NCI-H2081 treated with DMSO at 0.1 percent for 48 hours (cell line): ENCODE measurements at places on chromosomes 12 and 14.

DNA sequence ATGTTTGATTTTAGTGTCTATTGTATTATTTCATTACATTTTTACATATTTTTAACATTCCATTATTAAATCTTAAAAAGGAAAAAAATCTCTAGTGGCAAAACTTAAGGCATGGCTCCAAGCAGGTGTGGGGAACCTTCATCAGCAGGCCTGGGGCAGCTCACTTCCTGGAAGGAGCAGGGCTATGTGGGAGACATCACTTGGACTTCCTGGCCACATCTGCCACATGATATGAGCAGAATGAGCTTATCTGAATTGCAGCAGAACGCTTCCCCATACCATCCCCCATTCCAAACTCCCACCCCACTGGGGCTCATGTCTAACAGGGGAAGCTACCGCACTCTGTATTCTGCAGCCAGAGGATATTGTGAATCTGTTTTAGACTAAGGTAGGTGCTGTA, 35.0 kb upstream of the KCNA1 start:
- no peak for DNase-seq

DNA sequence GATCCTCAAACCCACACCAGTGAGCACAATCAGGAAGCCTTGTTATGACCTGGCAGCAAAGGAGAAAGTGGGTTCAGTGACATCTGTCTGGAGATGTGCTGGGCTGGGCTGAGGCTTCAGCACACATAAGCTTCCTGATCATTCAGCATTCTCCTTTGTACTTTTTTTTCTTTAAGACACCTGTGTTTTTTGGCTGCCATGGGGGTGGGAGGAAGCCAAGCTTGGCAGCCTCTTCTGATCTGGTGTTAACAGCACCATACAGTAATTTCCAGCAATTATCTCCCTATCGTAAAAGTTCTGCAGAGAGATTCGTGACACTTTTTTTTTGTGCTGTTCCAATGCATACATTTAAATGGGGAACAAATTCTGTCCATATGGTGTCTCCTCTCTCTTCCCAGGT, 38.9 kb upstream of the RASSF3 start:
- DNase-seq = no peak

GRCh38 chr12:102326982-102327381, 129.3 kb upstream of the PMCH start:
- DNase-seq = no peak

DNA sequence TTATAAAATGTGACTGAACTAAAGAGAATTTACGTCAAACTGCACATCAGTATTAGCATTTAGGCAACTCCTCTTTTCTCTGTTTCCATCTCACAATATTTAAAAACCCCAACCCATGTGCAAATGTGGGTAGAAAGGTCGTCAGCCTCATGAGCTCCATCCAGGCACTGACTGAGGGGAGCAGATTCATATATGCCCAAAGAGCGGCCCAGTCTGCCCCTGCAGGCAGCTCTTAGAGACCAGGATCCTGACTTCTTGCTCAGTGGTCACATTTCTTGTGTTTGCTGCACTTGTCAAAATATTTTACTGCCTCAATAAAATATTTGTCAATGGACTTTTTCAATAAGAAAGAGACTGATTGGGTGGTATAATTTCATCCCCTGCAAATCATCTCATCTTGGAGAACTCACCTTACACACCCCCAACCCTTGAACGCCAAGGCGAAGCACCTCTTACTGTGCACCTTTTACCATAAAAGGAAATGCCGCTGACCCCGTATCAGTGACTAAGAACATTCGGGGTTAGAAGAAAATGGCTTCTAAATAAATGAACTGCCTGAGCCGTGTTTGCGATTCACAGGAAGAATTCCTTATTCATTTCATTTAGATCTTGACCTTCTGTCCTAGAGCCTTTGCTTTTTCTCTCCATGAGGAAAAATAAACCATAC, 418.8 kb downstream of the BCL11B start:
- DNase-seq = no peak

DNA sequence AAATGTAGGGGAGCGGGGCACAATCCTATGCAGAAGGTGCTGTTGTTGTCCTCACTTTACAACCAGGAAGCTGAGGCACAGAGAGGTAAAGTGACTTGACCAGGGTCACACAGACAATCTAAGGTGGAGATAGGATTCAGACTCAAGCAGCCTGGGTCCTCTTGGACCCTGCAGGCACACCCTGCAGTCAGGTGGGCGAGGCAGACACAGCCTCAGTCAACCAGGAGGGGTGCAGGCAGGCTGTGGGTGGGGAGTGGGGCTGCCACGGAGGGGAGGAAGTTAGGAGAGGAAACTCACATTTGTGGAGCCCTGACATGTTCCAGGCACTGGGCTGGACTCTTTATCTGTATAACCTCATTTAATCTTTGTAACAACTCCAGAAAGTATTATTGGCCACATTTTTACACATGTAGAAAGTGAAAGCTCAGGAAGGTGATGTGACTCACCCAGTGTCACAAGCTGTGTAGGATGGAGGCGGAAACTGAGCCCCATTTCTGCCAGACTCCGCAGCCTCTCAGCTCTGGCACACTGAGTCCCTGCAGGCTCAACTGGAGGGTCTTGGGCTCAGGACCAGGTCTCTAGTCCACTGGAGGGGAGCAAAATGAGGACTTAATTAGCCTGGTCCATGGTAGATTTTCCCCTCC, 24.9 kb upstream of the CHGA start:
- DNase-seq = no peak

DNA sequence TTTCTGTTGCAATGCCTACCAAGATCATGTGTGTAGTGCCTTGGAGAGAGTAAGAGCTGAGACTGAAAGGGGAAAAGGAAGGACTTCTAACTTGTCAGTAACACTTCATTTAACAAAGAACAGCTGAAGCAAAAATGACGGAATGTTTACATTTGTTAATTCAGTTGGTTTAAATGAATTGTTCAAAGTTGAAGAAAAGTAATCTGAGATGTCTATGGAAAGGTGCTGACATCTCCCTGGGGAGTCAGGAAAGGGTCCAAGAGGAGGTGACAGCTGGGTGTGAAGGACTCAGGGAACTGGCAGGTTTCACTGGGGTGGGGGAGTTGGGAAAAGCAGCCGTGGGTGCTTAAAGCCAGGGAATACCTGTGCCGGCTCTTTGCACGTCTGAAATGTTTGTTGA, 7.9 kb downstream of the TMEM63C start:
- DNase-seq = no peak

- no peak for DNase-seq
Measured at GRCh38 chr12:88552610-88553079, 27.6 kb downstream of the KITLG start.

DNA sequence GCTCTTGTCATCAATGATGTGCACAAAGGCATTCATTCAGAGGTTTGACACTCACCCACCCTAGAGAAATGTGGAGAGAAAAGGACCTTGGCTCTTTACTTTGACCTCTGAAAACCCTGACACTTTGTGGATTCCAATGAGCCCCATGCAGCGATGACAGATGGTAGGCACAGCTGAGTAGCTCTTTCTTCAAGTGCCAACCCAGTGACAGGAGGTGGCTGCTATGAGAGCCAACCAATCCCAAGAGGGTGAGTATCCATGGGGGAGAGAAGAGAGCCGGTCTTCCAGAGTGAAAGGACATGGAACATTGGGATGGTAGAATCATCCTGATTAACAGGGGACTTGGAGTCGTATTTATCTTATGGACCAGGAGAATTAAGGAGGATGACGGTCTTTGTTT, 17.8 kb downstream of the SLC8A3 start:
- no peak for DNase-seq

GRCh38 chr14:39265033-39265432, 31.3 kb downstream of the MIA2 start:
- no peak for DNase-seq

DNA sequence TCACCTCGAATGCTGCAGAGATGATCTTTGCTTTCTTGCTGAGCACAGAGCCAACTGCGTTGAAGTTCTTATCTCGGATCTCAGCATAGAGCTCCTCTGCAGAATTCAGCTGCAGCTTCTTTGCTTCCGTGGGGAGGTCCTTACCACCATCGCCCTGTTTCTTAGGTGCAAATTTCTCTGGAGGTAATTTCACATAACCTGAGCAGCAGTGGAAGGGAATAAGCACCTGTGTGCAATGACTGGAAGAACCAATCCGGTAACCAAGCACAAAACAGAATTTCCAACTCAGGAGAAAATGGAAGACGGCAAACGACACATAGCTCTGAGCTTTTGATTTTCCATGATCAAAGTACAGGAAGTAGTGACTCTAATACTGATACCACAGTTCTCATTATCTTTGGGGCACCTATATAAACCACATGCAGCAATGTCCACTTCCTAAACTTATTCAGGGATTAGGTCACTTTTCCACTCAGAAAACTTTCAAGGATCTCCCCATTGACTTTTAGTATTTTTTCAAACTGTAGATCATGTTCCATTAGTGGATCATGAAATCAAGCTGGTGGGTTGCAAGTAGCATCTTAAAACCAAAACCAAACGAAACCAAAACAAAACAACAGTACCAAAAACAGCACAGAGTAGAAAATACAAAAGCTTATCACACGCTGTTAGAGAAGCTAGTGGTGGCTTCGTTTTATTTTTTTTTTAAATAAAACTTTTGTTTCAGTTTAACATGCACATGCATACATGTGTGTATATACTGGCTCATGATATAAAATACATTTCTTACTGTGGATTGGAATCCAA, 18.9 kb upstream of the DIABLO start:
- DNase-seq = no peak
